CD4-positive, alpha-beta T cell (primary cell): ENCODE measurements at places on chromosomes 3 and 15.

GRCh38 chr3:18189282-18190050 is 235.7 kb downstream of the SATB1 start:
- DNase-seq = no peak

- DNase-seq = no peak
Observed at GRCh38 chr3:182303169-182303568, 490.1 kb upstream of the ATP11B start.

DNA sequence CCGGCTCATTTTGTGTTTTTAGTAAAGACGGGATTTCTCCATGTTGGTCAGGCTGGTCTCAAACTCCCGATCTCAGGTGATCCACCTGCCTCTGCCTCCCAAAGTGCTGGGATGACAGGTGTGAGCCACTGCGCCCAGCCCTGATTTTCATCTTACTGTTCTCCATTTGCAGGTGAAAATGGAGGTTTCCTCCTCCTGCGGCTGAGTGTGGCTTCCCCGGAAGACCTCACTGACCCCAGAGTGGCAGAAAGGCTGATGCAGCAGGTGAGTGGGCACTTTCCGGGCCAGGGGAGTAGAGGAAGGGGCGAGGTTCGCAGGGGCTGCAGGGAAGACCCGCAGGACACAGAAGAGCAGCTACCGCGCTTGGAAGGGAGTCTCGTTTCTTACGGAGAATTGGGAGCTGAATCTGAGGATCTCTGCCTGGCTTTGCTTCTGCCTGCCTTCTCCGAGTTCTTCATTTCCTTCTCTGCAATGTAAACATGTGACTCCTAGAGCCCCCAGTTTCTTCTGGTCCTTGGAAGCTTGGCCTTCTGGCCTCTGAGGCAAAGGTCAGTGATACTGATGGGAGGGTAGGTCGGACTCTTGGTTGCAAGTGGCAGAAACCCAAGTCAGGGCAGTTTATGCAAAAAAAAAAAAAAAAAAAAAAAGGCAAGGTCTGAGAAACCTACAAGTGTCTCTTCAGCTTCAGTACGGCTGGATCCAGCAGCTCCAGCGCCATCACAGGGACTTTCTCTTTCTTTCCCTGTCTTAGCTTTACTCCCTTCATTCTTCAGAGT is 8.9 kb downstream of the MUC20 start:
- DNase-seq = no peak

GRCh38 chr3:15576475-15576874 is 24.9 kb downstream of the HACL1 start:
- no peak for DNase-seq

DNA sequence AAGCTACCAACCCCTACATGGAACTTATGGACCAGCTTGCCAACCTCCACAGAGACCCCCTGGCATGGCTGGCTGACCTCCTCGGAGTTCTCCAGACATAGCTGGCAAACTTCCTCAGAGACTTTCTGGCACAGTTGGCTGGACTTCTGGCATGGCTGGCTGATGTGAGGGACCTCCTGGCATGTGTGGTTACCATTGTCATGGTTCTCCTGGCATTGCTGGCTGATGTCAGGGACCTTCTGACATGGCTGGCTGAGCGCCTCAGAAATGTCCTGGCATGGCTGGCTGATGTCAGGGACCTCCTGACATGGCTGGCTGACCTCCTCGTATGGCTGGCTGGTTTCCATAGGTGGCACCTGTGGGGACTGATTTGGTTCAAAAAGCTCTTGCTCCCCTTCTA is 17.5 kb downstream of the MAP1A start:
- DNase-seq = no peak

- DNase-seq = no peak
Observed at GRCh38 chr15:69597061-69597592, 144.5 kb downstream of the RPLP1 start.

- DNase-seq = no peak
Observed at GRCh38 chr3:14587740-14588360, 47.7 kb upstream of the GRIP2 start.

DNA sequence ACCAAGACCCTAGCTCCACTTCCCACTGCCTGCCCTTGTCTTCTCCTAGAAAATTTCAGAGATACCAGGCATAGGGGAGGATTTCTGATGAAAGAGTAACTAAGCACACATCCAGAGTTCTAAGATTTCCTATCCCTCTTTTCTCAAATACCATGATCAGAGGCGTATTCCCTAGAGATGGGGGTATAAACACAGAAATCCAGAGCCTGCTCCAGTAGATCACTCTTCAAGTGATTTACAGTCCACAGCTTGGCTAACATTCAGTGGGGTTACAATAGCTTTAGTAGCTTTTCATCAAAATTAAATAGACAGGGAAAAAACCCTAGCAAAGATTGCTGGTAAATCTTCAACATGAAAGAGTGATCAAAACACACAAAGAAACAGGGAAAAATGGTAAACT is 800.7 kb upstream of the GRM7 start:
- DNase-seq = no peak

DNA sequence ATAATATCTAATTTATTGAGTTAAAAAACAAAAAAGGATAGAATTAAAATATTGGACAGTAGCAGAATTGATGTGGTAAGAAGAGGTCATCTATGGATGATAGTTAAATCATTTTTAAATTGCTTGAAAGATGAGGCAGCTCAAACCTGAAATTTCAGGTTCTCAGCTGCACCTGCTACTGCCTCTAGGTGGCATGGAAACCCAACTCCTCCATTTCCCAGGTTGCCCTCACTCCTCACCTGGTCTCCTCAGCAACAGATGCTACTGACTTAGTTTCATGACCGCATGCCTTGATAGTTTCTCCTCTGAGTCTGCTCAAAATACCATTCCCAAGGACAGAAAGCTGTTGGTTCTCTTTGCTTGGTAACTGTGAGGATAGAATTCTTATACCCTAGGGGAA is 148.1 kb downstream of the ABHD5 start:
- no peak for DNase-seq

DNA sequence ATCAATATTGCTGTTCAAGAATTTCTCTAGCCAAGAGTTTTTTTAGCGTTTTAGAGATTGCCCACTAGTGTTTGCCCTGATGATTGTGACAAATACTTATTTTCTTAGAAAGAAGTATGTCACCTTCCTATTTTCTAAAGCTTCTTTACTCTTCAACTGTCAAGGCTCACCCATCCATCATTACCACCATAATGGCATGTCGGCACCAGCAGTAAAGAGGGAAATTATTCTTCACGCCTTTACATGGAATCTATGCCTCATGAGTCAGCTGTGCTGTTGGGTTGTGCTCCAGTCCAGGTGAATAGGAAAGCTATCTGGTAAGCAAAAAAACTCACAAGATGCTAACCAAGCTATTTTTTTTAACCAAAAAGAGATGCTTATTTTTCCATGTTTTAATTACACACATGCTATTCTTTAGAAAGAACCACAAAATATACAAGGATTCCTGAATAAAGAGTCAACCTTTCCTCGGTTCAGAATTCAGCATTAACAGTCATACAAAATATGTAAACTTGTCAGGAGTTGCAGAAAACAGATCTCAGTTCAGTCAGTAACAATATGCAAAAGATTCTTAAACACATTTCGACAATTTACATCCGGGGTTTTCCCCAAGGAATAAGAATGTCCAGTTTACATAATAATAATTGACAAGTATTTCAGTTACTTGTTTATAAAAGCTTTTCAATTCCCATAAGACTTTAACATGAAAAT is 128.0 kb downstream of the ATP8B4 start:
- DNase-seq = no peak

- no peak for DNase-seq
Observed at GRCh38 chr15:43410572-43411214, 39.8 kb downstream of the TUBGCP4 start.

DNA sequence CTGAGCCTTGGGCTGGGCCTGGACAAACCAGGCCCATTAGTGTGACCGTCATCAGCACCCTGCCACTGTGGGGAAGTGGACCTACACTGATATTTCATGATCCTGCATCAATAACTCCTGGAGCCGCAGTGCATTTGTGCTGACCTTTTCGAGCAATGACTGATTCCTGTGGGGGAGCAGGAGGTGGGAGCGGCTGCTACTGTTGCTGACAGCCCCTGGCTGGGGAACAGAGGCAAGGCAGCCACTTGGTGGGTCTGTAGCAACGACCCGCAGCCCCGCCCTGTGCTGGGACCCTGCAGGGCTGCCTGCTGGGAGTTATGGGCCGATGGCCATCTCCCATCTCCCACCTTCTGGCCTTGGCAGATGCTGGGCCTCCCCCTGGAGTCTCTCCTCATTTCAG is 42.1 kb downstream of the CCDC33 start:
- no peak for DNase-seq

- DNase-seq = no peak
Observed at GRCh38 chr3:54736459-54736858, 191.4 kb downstream of the LRTM1 start.

GRCh38 chr3:128610451-128611070 is 40.1 kb downstream of the RPN1 start:
- no peak for DNase-seq

DNA sequence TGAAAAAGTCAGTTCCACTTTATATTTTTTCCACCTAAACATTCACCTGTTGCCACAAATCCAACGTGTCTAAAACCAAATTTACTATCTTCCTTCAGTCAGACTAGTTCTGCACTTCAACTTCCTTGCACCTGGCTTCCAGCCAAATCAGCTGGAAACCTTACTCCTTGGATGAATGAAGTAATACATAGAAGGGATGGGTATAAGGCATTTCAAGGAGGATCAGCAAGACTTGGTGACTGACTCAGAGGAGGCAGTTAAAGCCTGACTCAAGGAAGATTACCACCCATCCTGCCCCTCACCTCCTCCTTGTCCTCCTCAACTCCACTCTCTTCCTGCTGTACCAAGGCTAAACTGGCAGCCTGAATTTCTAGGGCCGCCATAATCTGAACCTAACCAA is 37.1 kb downstream of the QTRT2 start:
- no peak for DNase-seq

DNA sequence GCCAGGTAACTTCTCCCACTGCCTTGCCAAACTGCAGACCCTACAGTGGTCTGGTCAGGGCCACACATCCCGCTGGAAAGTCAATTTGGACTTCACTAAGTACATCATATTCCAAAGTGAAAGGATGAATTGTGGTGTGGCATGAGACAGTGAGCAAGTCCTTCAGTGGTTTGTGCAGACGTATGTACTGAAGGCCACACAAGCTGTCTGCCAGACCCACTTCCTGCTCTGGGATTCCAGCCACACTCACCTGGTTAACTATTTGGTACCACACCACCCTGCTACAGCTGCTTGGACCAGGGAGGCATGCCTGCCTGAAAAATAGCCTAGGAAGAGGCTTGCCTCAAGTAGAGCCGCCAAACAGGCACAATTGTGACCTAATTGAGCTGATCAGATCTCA is 94.1 kb upstream of the STRIT1 start:
- DNase-seq = no peak

- DNase-seq = no peak
Observed at GRCh38 chr3:32842531-32842931, 24.7 kb downstream of the TRIM71 start.

DNA sequence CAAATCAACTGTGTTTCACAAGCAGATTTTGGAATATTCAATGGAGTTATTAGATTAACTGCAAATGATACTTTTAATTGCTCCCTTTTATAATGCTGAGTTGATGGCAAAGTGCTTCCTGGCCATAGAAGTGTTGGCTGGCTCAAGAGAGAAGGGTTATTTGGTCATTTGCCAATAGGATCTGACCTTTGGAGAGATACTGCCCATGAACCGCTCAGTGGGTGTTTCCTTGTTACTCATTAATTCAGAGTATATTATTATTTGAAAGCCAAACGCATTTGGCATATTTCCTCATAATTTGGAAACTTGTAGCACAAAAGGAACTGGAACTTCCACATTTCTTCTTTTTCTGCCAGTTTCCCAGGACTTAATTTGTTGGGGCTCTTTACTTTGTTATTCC is 234.7 kb downstream of the CDIN1 start:
- DNase-seq = no peak
